ENCODE measurements at places on chromosomes 4 and X. TPM values are rescaled to one million over a fixed set of nuclear protein-coding genes. Genes with fewer than 3 reads are reported as not detected.
A peak's percentile ranks its signal among the peaks of the same experiment; 100 is the strongest.

- no peaks in the 10 kb centered on the region for H3K36me3 ChIP-seq
- no peak for DNase-seq
- H3K27me3 ChIP-seq = no peaks in the 10 kb centered on the region
- H3K4me3 ChIP-seq = no peak overlapping the region
- H3K27ac ChIP-seq = no peak overlapping the region
- H3K4me1 ChIP-seq = peaks cover 46% of the 10 kb centered on the region
Measured at GRCh38 chr4:52035190-52035589, 2.9 kb downstream of the SGCB start.

GRCh38 chr4:41360921-41361793 is 104.4 kb downstream of the UCHL1 start:
- no peaks in the 10 kb centered on the region for H3K27me3 ChIP-seq
- peak overlapping the region; percentile 88 for H3K27ac ChIP-seq
- peak overlapping the region; percentile 90 for H3K4me3 ChIP-seq
- peaks cover 59% of the 10 kb centered on the region for H3K4me1 ChIP-seq
- no peak for DNase-seq

DNA sequence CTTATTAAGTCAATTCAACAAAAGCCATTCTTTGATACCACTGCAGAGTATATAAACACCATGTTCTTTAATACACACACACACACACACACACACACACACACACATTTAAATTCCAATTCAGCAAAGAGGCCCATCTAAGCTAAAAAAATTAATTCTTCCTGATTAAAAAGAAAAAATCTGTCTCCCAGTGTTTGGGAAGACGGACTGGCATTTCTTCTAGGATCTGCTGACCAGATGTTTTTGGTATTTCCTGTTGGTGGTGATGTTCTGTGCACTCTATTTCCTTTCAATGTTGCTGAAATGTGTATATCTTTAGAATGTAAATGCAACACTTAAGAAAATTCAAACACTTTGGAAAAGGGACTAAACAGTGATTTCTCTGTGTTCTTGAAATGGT is 243.8 kb downstream of the THOC2 start:
- no peak overlapping the region for H3K4me3 ChIP-seq
- DNase-seq = no peak
- no peaks in the 10 kb centered on the region for H3K27me3 ChIP-seq
- no peaks in the 10 kb centered on the region for H3K36me3 ChIP-seq
- H3K4me1 ChIP-seq = no peaks in the 10 kb centered on the region

The SHROOM4 gene
- total RNA-seq = 5.4 TPM

The FRYL gene
- 60.5 TPM for total RNA-seq

All from esophagus muscularis mucosa (tissue), 4 donors.